Activated naive CD4-positive, alpha-beta T cell treated with anti-CD3 and anti-CD28 coated beads, Interleukin-2, amount 50 U/mL, for 16 hours (primary cell): ENCODE measurements at places on chromosomes 4 and X.

DNA sequence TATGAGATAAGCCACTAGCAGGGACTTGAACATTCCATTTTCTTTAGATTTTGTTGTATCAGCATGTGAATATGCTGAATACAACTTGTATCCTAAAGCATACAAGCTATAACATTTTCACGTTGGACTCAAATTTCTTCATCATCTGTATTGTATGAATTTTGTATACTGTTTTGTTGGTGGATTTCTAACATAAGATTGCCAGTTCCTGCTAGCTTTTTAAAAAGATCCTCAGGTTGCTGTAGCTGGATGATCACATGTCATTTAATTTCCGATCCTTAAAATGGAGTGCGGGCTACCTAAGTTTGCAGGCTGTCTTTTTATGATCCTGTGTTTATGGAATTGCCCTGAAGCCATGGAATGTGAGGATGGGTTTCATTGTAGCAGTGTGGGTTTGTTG is 6.9 kb downstream of the PDLIM5 start:
- DNase-seq: no peak

DNA sequence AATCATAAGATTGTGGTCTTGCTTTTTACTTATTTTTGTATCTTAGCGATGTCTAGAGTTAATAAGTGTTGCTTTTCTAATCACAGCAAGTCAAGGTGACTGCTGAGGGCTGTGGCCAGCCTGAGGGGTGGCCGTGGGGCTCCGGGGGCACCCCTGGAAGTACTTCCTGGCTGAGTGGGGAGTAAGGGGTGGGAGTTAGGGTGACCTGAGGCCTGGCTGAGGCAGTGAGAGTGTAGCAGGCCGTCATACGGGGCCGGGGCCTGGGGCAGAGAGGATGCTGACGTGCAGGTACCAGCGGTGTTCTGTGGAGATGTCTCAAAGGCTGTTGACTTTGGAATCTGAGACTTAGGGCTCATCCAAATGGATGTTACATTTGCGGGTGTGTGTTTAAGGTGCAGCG is 29.3 kb downstream of the PIGG start:
- no peak for DNase-seq

DNA sequence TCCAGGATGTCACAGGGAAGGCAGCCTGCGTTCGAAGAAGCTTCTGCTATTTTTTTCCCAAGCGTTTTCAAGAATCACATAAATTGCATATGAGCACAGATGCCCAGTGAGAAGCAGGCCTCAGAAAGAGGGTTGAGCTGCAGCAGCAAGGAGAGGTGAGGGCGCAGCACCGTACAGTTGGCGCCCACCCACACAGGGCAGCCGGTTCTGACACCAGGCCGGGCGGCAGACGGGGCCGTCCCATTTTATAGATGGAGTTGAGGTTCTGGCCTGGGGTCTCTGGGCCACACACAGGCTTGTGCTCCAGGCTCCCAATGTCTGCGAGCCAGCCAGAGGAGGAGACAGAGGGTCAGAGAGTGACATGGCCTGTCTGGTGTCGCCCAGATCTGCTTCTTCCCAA is 22.8 kb downstream of the CPZ start:
- DNase-seq: no peak

GRCh38 chr4:75989846-75990528 is 758 bp downstream of the SDAD1 start:
- no peak for DNase-seq

- no peak for DNase-seq
Measured at GRCh38 chr4:67365661-67366245, 179.6 kb downstream of the CENPC start.

DNA sequence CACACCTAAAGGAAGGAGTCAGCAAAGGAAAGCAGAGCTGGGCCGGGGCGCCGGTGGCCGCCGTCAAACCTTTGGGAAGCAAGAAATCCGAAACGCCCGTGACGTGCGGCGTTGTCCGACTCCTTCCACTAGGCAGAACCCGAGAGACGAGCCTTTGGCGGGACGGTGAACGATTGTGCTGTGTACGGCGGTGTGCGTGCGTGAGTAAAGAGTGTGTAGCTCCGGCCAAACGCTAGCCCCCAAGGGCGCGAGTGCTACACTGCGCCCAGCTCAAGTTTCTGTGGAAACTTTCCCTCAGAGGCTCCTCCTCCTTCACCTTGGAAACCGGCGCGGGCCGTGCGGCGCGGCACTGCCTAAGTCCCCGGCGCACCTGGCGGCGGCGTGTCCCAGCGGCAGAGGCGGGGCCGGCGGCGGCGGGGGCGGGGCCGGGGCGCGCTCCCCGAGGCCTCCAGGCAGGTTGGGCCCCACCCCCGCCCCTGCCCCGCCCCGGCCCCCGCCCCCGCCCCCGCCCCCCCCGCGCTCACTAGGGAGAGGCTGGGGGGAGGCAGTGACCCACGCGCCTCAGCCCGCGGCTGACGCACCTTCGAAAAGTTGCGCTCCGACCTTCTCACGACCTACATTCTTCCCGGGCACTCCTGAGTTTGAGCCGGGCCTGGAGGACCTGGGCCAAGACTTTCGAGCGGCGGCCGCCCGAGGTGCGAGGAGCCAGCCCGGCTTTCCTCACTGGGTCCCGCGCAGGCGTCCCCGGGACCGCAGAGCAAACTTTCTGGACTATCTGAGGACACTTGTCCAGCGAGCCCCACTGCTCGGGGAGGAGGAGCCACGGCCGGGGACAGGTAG is at the start of gene FHIP1A:
Gene FHIP1A, plus strand, starts transcription at position 547 of the 840 bp plus-strand sequence. CDS start 157,084 bp downstream, outside the sequence.
- DNase-seq: peak; percentile 88
